T-helper 22 cell (primary cell): ENCODE measurements at places on chromosomes 5 and 9.

DNA sequence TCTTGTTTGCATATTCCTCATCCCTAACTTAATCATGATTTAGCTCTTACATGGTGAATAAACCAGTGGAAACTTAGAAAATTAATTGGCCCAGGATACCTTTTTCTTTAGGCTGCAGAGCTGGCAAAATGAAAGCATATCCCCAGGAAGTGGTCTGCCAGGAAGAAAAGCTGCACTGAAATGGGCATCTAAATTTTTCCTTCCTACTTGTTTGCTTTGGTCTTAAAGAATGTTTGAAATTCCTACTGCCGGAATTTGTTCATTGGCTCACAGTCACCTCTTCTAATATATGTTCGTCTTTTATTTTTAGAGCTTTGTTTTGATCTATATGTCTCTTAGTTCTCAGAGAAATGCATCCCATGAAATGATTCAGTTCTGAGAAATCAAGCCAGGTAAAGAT, 113.2 kb upstream of the ELL2 start:
- DNase-seq: no peak

- no peak for DNase-seq
Measured at GRCh38 chr9:119137479-119137878, 231.8 kb downstream of the BRINP1 start.

DNA sequence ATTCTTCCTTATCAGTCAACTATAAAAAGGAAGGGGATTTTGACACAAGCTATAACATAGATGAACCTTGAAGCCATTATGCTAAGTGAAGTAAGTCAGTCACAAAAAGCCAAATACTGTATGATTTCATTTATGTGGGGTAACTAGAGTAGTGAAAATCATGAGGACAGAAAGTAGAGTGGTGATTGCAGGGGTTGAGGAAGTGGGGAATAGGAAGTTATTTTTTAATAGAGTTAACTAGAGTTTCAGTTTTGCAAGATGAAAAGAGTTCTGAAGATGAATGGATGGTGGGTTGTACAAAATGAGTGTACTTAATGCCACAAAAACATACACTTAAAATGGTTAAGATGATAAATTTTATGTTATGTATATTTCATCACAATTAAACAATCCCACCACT, 65.4 kb upstream of the FAM174A start:
- DNase-seq: no peak

DNA sequence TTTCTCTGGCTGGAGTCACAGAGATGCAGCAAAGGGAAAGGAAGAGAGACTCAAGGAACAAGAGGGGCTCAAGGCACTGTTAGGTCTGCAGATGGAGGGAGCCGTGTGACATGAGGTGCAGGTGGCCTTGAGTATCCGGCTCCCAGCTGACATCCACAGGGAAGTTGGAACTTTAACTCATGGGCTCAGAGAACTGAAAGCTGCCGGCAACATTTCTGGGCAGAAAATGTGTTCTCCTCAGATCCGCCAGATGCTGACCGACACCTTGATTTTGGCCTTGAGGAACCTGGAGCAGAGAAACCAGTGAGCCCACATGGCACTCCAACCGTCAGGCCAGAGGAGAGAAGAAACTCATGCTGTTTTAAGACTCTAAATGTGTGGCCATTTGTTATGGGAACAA, 258.1 kb upstream of the IRX2 start:
- no peak for DNase-seq

DNA sequence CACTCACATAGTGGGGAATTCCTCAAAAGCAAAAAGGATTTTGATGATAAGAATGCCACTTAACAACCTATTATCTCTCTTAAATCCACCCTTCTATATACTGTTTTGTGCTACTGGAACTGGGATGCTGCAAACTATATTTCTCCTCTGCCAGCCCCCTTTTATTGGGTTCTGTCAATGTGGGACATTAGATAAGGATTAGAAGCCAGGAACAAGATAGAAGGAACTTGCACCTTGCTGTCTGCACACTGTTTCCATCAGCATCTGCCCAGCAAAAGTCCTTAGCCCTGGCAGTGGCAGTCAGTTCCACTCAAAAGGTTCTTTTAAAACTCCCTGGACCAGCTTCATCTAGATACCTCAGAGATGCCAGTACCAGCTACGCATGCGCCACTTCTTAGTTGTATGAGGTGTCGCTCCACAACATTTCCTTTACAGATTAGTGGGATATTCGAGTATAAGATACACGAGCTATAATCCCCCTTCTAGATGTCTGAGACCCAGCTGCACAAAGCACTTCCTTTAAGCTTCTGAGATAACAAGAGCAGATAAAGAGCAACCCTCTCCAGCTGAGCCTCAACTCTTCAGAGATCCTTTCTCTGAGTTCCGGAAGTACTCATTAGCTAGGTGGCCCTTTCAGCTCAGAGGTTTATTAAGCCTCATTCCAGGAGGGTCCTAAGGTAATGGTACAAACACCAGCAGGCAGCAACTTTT, 45.3 kb downstream of the CERT1 start:
- no peak for DNase-seq

DNA sequence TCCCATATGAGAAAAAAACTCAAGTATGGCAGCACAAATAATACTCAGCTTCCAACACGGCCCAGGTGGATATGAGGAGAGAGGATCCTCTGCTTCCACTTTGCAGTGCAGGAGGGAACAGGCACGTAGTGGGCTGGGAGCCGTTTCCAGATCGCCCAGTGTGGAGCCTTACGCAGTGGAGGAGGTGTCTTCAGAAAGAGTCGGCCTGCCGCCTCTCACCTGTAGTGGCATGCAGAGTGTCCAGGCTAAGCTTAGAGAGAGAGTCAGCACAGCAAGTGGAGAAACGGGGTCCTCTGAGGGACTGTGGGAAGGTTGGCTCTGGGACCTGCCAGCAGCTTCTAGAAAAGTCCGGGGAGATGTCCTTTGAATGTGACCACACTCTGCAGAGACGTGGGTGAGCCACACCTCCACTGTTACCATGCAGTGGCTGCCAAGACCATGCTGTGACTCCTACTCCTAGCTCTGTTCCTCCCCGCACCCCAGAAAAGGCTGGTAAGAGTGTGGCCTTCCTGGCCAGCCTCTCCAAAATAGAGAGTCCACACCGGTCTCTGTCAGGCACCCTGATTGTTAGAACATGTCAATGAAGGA, 3.5 kb upstream of the SEMA4D start:
- no peak for DNase-seq

DNA sequence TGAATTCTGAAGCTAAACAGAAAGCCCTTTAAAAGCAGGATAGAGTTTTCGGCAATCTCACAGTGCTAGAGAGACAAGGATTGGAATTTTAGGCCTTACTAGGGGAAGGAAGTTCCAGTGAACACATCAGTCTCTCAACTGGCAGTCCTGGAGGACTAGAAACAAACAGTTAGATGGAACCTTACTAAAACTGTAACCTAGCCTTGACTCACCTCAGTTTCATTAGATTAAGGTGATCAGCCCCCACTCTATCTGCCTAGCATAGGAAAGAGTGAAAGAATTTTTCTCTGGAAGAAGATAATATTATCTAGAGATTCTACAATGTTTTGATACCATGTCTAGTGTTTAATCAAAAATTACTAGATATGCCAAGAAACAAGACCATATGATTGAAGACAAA, 25.8 kb upstream of the SMIM23 start:
- no peak for DNase-seq

- DNase-seq: no peak
Measured at GRCh38 chr9:114198249-114199040, 43.1 kb downstream of the COL27A1 start.

GRCh38 chr5:18141222-18141621, 507.0 kb downstream of the TAF11L14 start:
- DNase-seq: no peak

DNA sequence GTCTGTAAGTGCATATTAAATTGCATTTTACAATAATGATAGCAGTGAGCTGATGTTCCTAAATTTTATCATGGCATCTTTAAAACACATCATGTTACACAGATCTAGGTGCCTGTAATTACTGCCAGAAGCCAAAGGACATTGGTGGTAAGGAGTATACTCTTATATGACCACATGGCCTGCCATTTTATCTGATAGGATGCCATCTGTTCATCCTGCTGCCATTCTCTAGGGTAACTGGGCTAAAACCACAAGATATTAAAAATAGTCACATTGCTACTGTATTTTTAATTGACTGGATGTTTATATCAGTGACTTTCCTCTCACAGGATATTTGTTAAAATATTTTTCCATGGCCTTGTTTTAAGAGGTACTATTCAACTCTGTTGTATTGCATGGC, 53.1 kb downstream of the HCN1 start:
- DNase-seq: no peak

DNA sequence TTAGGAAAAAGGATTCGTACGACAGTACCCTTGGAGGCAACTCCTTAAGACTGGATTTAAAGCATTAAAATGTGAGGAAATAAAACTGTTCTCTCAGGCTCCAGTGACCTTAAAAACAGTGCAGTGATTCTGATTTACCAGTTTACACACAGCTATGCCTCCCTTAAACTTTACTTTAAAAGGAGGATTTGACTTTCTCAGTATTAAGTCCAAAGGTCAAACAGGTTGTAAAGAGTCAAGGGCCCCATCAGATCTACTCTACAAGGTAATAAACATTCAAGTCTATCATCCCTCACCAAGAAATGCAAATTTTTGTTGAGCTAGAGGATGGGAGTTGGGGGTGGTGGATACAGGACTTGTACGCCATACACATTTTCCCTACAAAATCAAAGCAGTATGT, 75.2 kb downstream of the ELAVL2 start:
- DNase-seq: no peak

- DNase-seq: no peak
Measured at GRCh38 chr5:37631939-37632338, 207.9 kb downstream of the GDNF start.

GRCh38 chr5:171469326-171469725, 49.9 kb downstream of the FGF18 start:
- DNase-seq: no peak

- no peak for DNase-seq
Measured at GRCh38 chr9:86359151-86359879, 5.1 kb upstream of the TUT7 start.

DNA sequence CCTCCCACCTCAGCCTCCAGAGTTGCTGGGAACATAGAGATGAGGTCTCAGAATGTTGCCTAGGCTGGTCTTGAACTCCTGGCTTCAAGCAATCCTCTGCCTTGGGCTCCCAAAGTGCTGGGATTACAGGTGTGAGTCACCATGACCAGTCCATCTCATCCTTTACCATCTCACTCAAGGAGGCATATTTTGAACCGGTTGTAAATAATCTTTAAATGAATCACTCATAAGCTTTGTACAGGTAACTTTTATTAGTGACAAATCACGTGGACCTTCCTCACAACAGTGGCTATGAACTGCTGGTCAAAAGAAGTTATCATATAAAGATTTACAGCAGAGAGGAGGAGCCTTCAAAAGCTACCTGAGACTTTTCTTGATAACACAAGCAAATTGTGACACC, 70.7 kb downstream of the RFK start:
- no peak for DNase-seq

- no peak for DNase-seq
Measured at GRCh38 chr9:133119103-133119845, 1.8 kb downstream of the RALGDS start.

GRCh38 chr5:115600766-115601165, 1.5 kb downstream of the TICAM2 start:
- no peak for DNase-seq

GRCh38 chr5:180507661-180508060, 13.5 kb downstream of the CNOT6 start:
- no peak for DNase-seq

- no peak for DNase-seq
Measured at GRCh38 chr5:107513337-107514085, 157.2 kb downstream of the EFNA5 start.

- DNase-seq: no peak
Measured at GRCh38 chr9:108991479-108991878, 21.8 kb downstream of the CTNNAL1 start.

GRCh38 chr9:27385606-27386322, 88.8 kb upstream of the EQTN start:
- DNase-seq: no peak

- DNase-seq: no peak
Measured at GRCh38 chr9:76564297-76564696, 105.3 kb downstream of the GCNT1 start.

DNA sequence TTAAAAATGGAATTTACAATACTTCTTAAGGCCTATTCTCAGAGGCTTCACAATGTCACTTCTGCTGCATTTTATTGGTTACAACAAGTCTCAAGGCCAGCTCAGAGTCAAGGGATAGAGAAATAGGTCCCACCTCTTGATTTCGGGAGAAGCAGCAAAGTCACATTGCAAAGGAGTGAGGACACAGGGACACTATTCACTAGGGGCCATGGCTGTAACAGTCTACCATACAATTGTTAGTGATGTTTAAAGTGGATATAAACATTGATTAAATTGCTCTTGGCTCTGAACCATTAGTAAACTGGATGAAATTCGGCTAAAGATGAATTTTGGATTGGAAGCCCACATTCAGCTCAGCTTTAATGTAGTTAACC, 21.7 kb upstream of the CMBL start:
- no peak for DNase-seq

GRCh38 chr5:117488976-117489500, 914.4 kb upstream of the SEMA6A start:
- no peak for DNase-seq

DNA sequence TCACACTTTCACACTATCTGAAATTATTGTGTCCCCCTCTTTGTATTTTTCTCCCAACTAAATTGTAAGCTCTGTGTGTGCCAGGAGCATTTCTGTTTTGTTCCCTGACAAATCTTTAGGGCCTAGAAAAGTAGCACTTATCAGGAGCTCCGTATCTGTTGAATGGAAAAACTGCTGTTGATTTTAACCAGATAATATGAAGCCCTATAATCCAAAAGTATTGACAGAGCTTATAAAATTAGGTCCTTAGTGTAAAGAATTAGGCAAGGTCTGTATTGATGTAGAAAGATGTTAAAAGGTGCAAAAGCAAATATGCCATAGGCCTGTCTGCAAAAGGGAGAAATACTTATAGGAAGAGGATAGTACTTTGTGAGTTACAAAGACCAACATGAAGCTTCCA, 109.4 kb upstream of the ISL1 start:
- no peak for DNase-seq

GRCh38 chr5:36897616-36898015, 21.0 kb downstream of the NIPBL start:
- no peak for DNase-seq

- no peak for DNase-seq
Measured at GRCh38 chr9:120942186-120943001, 15.8 kb upstream of the TRAF1 start.

- no peak for DNase-seq
Measured at GRCh38 chr9:68821911-68822310, 116.9 kb downstream of the PIP5K1B start.

GRCh38 chr9:38214432-38214831, 145.4 kb upstream of the SHB start:
- no peak for DNase-seq

GRCh38 chr5:140556438-140556837, 835 bp downstream of the SRA1 start:
- DNase-seq: no peak

- DNase-seq: no peak
Measured at GRCh38 chr5:33362915-33363314, 77.8 kb upstream of the TARS1 start.

- no peak for DNase-seq
Measured at GRCh38 chr9:2086971-2087370, 71.8 kb downstream of the SMARCA2 start.
